ENCODE measurements at places on chromosomes 3 and 15.

DNA sequence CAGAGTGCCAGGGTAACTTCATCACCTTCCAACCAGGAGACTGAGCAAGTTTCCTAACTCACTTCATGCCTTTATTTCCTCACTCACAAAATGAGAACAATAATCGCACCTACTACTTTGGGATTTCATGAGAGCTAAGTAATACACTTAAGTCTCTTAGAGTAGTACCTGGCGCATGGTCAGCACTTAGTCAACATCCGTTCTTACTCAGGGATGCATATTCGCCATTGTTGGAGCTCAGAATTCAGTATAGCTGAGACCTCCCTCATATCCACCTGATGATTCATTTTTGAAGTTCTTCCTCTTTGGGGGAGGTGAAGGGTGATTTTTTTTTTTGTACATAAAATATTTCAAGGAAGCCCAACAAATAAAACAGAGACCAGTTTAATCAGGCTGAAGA lies 188.2 kb downstream of the AGBL1 start:
- no peak for DNase-seq

DNA sequence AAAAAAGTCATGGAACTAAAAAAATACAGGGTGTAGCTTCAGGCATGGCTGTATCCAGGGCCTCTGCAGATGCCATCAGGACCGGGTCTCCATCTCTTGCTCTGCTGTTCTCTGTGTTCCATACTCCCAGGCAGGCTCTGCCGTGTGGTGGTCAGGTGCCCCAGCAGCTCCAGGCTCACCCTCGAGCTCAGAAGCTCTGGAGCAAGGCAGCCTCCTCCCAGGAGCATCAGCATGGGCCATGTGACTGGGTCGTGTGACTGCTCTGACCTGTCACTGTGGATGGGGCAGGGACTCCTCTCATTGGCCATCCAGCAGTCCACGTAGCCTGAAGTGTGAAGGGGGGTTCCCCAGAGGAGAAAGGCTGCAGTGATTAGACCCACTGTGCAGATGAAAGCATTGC lies 8.5 kb downstream of the FBLN2 start:
- no peak for DNase-seq

DNA sequence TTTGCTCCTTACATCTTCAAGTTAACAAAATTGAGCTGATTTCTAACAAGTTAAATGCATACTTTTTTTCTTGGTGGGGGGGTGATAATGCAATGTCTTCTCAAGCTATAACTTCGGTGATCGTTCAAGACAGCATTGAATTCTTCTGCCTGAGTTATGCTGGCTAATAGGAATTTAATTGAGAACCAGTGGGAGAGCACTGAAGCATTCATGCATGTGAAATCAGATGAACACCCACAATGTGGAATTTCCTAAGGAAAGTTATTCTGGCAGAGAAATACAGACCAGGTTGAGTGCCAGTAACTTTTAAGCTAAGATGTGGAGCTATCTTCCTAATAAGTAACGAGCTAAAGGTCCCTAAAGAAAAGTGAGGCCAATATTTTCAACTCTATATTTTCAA lies 3.0 kb downstream of the SPATA16 start:
- DNase-seq, result no peak

DNA sequence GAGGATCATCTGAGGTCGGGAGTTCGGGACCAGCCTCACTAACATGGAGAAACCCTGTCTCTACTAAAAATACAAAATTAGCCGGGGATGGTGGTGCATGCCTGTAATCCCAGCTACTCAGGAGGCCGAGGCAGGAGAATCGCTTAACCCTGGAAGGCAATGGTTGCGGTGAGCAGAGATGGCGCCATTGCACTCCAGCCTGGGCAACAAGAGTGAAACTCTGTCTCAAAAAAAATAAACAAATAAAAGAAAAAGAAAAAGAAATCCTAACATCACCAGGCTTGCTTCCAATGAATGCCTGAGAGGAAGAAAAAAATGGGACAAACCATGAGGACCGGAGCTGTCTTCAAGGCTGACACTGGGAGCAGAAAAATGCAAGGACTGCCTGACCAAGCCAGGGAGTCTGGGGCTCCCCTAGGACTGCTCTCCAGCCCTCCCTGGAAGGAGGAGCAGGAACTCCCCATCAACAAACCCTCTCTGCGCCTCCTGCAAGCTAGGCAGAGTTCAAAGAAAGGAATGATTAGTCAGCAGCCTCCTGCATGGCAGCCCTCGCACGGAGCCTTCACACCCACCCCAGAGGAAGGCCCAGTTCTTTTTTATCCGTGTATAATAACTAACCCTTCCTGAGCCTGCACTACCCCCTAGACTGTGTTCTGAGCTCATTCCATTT lies 55.4 kb downstream of the NUP210 start:
- no peak for DNase-seq

- no peak for DNase-seq
Observed at GRCh38 chr3:14414846-14415464, 12.5 kb downstream of the SLC6A6 start.

DNA sequence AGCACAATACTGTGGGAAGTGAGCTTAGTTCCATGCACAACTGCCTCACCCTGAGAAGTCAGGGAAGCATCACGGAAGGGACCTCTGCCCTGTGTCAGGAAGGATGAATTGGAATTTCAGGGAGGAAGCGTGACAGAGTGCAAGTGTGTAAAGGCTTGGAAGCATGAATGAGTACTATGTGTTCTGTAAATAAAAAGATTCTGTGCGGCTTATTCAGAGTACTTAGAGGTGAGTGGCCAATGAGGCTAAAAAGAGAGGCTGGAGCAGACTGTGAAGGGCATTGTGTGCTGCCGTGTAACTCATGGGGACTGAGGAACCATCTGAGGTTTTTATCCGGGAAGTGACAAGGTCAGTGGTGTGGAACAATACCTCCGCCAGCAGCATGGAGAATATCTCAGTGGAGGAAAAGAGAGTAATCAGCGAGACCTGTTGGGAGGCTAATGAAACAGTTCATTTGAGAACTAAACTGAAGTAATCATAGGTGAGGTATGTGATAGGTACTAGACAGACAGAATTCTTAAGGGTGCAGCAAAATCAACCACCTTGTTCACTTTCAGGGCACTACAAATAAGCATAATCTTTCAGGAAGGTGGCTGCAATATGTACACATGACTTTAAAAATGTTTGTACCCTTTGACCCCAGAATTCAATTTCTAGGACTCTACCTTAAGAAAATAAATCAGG lies 64.9 kb upstream of the SPRED1 start:
- no peak for DNase-seq

Measured in stimulated activated CD4-positive, alpha-beta T cell treated with anti-CD3 and anti-CD28 coated beads, Interleukin-1b, Interleukin-23, amount 100 ng/mL, for 48 hours (primary cell).